ENCODE measurements at places on chromosomes 12 and 14.

- peak; percentile 64 for DNase-seq
Observed at GRCh38 chr14:90061685-90062126, at the start of gene KCNK13. Gene KCNK13 (plus strand): TSS chr14:90061994. CDS start chr14:90062206, 212 bp downstream.

GRCh38 chr12:15662983-15663659 lies 126.1 kb downstream of the EPS8 start:
- no peak for DNase-seq

- no peak for DNase-seq
Observed at GRCh38 chr12:15664491-15664890, 124.7 kb downstream of the EPS8 start.

GRCh38 chr14:99159341-99160340 lies 112.4 kb downstream of the BCL11B start:
- DNase-seq, result peak; percentile 22

DNA sequence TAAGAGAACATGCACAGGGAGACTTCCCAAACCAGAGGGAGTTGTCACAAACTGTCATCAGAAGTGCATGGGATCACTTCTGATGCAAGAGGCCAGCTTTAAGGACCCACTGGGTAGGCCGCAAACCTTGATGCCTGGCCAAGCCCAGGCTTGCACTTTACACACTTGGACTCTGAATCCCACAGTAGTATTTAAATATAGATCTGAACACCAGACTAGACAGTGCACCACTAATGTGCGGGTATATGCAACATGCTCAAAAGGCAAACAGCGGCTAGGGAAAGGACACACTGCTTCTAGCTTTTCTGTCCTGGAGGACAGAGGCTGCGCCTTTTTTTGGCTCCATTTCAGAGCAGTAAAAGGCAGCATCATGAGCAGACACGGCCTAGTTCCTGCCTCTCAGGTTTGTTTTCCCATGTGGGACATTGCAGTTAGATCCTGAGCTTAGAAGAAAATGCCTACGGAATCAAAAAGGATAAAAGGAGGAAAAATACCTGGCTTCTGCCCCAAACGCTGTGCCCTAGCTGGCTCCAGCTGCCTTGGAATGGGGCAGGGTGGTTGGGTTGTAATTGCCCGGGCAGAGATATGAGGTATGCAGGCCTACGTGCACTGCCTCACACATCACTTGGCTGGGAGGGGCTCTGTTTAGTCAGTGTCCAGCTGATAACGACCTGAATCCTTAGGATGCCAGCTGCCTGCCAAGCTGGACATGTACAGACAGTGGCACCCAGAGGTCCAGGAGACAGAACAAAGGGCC lies 84.5 kb upstream of the EGLN3 start:
- no peak for DNase-seq

DNA sequence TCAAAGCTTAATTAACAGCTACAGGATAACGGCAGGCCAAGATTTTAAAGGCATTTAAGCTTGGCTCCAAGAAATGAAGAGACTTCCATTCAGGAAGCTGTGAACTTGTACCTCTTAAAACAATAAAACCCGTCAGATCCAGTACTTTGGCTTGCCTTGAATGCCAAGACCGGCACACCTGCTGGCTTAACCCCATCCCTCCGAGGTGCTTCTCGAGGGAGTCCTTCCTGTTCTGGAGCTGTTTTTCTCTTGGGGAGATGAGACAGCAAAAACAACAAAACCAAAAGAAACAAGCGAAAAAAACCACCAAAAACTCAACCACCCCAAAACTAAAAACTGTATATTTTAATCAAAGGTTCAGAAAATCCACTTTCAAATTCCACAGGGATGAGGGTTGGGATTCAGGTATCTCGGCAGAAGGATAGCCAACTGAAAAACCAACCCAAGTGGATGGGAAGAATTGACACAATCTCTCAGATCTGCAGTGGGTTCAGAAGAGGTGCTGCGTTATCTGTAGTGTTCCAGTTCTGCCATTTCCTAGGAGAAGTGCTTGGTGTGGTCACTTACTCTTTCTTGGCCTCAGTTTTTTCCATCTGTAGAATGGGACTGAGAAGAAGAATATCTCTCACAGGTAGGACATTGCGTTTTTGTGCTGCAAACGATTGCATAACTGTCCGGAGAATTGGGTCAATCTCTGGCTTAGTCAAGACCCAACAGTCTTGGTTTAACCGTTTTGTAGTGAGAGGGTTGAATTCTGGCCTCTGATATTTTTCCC lies 420.1 kb downstream of the VRK1 start:
- DNase-seq, result peak; percentile 45

- DNase-seq, result no peak
Observed at GRCh38 chr14:35051796-35052195, 5.7 kb downstream of the FAM177A1 start.

Data from H9 (cell line).